ENCODE measurements at places on chromosomes 4 and X.

DNA sequence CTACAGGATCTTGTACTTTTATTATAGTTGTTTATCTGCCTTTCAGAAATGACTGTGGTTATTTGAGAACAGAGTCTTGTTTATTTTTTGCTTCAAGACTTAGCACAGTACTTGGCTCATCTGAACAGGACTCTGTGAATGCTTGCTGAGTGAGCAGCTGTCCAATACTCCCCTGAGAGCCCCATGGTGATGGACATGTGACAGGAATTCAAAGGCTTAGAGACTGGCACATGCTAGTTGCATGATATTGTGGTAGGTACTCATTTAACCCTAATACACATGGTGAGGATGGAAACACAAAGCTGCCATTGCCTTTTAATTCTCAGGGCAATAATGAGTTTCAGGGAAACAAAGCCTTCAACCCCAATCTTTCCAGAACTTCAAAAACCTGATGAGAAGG lies 97.3 kb downstream of the GEMIN8 start:
- no peak for DNase-seq

DNA sequence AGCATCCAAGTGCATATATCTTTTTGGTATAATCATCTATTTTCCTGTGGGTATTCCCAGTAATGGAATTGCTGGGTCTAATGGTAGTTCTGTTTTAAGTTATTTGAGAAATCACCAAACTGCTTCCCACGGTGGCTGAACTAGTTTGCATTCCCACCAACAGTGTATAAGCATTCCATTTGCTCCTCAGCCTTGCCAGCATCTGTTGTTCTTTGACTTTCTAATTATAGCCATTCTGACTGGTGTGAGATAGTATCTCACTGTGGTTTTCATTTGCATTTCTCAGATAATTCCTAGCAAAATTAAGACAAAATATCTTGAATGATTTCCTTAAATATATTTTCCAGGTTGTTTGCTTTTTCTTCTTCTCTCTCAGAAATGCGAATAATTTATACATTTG lies 341.1 kb downstream of the GBA3 start:
- no peak for DNase-seq

DNA sequence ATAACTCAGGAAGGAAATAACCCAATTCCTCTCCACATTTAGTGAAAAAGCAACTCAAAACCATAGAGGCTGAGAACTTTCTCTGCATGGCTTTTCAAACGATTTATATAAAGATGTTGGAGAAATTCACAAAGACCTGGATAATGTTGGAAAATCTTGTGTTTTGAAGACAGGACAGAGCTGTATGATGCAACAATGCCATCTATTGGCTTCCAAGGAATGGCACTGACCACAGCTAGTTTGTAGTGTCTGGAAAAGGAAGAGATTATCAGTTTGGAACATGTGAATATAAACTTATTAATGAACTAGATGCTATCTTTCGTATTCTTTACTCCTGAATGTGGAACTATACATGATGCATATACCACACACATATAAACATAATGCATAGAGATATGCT lies 503.6 kb downstream of the IL1RAPL1 start:
- no peak for DNase-seq

DNA sequence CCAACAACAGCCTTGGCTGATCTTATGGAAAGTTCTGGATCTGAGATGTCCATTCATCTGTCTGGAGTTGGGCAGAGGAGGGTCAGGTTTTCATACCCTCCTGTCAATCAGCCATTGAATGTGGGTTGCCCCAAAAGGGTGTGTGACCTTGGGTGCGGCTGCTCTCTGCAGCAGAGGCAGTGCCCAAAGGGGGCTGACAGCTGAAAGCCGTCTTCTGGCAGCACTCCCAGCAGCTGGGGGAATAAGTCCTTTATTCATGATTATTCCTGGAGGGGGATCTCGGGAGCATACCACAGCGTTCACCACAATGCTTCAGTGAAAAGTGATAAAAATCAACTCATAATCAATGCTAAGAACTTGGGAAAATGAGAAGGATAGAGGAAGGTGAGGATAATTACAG lies 54.7 kb downstream of the OTC start:
- DNase-seq = no peak

GRCh38 chr4:105952591-105952990 lies 57.3 kb downstream of the NPNT start:
- DNase-seq = no peak

- no peak for DNase-seq
These were observed 156.5 kb downstream of the NHS start for GRCh38 chrX:17531500-17531899.

Measured in activated effector memory CD4-positive, alpha-beta T cell treated with Interleukin-2 at 50 U/mL for 16 hours (primary cell).